ENCODE measurements at places on chromosomes 12 and 14.

- DNase-seq = no peak
Observed at GRCh38 chr14:79186523-79186922, 1016.4 kb downstream of the NRXN3 start.

GRCh38 chr12:50050119-50050385 lies 7.3 kb upstream of the ASIC1 start:
- DNase-seq = no peak

DNA sequence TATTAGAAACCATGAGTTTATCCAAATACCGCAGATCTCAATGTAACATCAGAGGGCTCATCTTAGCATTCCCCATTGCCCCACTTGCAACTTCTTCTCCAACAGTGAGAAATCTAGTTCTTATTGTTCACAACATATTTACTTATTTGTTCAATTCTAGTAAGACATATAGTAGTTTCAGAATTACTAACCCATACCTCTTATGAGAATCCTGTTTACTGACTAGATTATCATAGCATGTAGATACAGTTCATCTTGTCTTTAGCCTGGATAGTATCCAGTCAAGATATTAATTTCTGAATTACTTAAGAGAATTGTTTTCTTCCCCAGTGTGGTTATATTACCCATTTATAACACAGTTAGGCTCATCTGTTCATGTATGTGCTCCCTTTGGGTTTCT lies 80.6 kb downstream of the NIN start:
- DNase-seq = no peak

GRCh38 chr12:9751204-9752144 lies 9.2 kb downstream of the CD69 start:
- no peak for DNase-seq

DNA sequence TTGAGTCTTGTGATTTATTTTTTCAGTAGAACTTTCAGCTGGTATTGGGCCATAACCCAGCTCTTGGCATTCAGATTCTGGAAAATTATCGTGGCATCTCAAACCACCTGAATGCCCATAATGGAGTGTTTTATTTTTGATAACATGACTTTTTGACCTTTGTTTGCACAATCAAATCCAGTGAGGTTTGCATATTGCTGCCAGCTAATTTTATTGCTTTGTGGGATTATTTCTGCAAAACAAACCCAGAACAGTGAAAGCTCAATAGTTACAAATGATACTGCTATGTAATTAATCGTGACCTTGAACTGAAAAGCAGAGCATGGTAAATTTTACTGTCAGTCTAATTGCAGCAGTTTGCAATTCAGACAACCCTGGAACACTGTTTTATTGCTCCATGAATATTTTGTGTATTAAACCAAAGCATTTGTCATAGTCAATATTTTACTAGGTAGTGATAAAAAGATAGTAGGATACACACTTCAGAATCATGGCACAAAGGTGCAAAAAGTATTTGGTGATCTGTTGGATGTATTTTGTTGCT lies 255.2 kb upstream of the NAV3 start:
- DNase-seq = no peak

DNA sequence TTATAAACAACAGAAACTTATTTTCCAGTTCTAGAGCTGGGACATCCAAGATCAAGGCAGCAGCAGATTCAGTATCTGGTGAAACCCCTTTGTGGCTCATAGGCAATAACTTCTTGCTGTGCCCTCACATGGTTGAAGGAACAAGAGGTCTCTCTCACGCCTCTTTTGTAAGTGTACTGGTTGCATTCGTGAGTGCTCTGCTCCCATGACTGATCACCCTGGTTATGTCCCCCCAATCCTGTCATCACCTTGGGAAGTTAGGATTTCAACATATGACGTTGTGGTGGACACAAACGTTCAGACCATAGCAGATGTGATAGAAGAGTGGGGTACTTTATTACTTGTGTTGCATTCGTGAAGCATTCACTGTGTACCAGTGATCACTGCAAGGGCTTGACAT lies 184.0 kb downstream of the SRGAP1 start:
- no peak for DNase-seq

DNA sequence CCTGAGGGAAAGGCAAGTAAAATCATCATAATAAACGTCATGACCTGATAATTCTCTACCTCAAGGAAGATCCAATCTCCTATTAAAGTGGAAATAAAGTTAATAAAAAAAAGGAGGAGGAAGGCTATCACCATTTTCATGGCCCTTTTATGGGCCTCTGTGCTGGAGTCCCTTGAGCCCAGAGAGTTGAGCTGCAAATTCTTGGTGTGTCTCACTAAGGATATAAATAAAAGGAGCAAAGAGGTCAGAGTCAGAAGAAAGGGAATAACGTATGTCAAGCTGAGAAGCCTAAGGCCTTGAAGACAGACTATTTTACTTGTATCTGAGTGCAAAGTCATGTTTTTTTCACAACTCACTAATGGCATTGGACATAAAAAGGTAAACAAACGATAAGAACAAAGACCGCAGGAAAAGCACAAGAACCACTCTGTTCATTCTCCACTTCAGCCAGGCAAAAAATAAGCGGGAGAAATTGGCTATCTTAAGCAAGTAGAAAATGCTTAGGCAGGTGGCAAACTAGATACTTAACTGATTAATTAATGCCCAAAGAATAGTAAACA lies 12.0 kb upstream of the SMIM10L1 start:
- no peak for DNase-seq

DNA sequence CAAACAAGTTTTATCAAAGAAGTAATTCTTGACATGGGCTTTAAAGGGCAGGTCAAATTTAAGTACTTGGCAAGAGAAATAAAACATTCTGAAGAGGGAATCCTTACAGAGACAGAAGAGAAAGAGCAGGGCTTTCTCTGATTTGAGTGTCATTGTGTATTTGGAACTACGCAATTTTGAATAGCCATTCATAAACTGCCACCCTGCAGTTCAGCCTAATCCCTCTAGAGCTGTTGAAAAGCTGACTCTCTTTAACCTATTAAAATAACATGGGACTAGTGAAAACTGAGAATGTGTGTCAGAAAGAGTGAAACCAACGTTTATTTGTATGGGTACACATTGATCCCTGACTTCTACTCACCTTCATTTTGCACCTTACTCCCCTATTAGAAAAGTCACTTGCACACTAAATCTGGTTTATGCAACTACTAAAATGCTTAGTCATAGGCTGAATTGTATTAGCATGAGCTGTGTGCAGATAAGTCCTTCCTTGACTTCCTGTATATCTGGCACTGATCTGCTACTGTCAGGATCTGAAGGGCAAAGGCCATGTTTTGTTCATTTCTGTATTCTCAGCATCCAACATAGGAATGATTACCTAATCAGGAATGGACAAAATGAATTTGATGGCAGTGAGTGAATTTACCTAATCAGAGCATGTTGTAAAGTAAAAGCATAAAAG lies 458.9 kb downstream of the NOVA1 start:
- no peak for DNase-seq

GRCh38 chr14:74543771-74544438 lies 50.3 kb downstream of the ISCA2 start:
- no peak for DNase-seq

DNA sequence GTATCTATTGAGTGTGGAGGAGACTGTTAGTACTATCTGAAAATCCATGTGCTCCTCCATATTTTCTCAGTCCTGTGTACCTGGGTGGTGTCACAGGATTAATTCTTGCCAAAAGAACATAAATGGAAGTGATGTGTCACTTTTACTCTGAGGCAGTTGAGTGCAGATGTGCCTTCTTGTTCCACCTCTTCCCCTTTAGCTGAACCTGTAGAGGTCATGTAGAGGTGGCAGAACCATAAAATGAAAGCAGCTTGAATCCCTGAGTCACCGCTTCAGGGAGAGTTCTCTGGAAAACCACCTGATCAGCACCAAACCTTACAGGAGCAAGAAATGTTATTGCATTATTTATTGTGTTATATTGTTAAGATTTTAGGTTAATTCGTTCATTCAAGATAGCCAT lies 14.7 kb upstream of the SLC25A3 start:
- no peak for DNase-seq

DNA sequence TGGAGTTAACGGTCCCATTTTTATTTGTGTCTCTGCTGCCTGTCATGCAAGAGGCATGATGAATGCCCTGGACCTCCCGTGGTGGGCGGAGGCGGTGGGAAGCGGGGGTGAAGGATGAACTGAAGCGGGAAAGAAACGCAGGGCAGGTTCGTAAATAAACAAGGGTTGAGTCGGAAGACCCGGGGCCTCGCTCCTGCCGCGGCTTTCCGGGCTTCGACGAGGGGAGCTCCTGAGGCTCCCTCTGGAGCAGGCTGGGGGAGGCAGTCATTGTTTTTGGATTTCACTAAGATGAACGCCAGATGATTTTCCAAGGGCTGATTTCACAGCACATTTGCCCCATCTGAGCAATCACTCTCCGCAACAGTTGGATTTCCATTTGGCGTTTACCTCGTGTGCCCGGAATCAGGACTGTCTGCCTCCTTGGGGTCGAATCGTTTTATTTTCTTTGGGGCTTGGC lies 130.2 kb downstream of the SLC38A6 start:
- DNase-seq = no peak
